Activated CD4-positive, CD25-positive, alpha-beta regulatory T cell treated with anti-CD3 and anti-CD28 coated beads, Interleukin-2, amount 50 U/mL, for 16 hours (primary cell): ENCODE measurements at places on chromosomes 11 and 22.

- no peak for DNase-seq
Observed at GRCh38 chr11:88697139-88697538, 359.6 kb upstream of the CTSC start.

DNA sequence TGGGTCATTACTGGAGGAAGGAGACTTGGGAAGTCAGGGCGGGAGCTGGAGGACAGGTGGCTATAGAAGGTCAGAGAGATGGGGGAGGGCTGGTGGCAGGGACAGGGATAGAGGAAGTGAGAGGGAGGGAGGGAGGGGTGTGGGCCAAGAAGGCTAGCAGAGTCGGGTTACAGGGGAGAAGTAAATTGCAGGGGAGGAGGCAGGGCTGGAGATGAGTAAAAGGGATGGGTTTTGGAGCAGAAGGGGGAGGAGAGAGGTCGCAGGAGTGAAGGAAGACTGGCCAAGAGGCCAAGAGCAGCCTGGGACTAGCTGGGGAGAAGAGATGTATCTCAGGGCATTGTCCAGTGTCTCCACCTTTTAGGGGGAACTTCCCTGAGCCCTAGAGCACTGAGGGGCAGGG is 33.0 kb downstream of the LRRC10B start:
- no peak for DNase-seq

DNA sequence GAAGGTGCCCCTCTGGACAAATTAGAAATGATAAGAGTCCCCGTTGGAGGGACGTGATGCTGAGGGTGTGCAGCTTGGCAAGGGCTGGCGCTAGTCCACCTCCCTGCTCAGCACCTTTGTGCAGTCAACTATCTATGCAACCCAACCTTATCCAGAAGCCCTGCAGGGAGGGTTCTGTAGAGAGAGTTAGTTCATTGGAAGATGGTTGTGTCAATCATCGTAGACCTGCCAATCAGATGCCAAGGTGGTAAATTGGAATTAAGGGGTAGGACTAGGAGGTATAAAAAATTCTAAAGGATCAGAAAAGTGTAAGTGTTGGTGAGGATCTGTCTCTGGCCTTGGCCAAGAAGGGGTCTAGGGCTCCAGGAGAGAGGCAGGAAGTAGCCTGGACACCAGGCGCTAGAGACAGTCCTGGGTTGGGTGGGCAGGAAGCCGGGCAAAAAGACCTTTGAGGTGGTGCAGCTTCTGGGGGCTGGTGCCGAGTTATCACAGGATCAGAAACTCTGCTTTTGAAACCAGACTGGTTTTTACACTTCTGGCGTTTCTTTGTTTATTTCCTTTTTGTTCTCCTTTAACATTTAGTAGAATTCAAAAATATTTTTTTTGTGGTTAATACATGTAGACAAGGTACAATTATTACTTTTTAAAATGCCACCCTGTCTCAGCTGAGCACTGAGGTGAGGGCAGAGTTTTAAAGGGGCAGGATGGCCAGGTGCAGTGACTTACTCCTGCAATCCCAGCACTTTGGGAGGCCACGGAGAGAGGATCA is 1.6 kb downstream of the C1QTNF6 start:
- peak; percentile 31 for DNase-seq

- DNase-seq: no peak
Observed at GRCh38 chr11:2770761-2771301, 71.0 kb upstream of the KCNQ1OT1 start.

DNA sequence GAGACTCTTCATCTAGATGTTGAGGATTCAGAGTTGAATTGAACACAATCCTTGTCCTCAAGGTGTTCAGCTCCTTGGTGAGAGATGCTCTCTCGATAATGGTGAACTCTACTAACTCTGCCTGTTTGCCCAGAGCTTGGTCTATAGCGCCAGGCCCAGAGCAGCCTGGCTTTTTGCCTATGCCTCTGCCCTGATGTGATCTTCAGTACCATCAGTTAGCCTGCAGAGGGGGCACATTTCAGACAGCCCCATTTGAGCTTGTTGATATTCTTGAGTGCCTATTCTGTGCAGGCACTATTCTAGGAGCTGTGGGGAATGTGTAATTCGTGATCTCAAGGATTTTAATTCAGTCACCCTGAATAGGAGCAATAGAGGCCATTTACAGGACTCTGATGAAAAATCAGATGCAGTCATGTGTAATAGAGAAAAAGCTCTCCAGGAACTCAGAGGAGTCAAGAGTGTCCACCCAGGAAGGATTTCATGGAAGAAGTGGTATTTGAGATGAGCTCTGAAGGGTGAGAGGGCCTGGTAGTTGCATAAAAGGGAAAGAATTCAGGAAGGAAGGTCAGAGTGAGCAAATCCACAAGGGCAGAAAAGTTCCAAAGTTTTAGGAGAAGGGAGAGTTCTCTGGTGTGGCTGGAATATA is 19.3 kb downstream of the GTPBP1 start:
- DNase-seq: no peak

DNA sequence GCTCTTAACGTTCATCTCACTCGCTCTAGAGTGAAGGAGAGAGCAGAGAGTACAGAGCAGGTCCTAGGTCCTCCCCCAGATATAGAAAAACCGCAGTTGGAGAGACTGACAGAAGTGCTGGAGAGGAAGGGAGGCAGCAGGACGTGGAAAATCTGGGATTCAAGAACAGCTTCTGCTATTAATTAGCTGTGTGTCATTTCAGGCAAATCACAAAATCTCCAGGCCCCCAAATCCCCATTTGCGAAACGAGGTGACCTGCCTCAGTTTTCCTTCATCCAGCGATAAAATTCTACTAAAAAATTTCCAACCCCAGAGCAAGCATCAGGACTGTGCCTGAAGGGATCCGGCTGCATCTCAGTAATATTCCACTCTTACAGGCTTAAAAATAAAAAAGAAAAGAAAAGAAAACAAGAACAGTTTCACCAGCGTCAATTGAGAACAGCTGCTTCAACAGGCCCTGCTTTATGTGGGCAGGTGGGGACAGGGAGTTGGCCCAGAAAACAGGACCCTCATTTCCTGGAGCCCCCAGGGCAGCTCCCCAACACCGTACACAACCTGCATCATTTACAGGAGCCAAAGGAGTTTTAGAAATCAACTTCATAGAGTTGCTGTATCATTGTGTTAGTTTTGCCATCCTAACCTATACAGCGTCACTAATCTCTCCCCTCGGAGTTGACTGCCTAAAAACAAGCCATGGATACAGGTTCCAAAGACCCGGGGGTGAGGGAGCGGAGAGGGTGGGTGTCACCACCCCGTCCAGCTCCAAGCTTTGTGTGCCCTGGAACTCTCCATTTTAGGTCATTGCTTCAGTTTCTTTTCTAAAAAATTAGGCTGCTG is 2.3 kb upstream of the MALAT1 start:
- DNase-seq: no peak

DNA sequence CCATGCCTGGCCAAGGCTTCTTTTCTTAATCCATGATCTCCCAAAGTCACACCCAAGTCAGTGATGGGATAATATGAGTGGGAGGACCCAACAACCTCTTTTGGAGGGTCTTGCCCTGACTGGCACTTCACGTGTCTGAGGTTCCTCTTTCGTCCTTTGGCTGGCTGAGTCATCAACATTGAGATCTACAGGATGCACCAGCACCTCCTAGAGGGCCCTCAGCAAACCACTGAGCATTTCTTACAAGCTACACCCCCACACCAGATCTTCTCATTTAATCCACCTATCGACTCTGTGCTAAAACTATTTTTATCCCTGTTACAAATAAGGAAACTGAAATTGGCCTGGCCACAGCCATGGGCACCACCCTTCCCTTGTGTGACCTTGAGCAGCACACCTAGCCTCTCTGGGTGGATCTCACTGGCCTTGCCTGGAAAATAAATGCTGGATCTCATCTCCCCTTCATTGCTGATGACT is 63.4 kb downstream of the FLI1 start:
- DNase-seq: peak; percentile 42

GRCh38 chr11:36264011-36264972 is 24.9 kb downstream of the COMMD9 start:
- no peak for DNase-seq

DNA sequence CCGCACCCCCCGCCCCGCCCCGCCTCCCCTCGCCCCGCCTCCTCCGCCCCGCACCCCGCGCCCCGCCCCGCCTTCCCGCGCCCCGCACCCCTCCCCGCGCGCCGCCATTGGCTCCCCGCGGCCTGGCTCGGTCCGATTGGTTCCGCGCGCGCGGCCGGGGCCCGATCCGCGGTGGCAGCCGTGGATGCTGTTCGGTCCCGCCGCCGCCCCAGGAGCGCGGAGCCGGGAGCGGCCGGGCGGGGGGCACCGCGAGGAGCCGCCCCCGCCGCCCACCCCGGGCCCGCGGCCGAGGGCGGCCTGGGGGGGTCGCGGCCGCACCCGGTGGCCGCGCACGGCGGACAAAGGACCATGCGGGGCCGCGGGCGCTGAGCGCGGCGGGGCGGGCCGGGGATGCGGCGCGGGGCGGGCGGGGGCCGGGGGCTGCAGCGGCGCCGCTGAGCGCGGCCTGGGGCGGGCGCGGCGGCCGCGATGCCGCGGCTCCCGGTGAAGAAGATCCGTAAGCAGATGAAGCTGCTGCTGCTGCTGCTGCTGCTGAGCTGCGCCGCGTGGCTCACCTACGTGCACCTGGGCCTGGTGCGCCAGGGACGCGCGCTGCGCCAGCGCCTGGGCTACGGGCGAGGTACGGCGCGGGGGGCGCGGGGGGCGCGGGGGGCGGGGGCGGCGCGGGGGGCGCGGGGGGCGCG is at the start of gene B4GALNT4:
TSS of gene B4GALNT4 (plus strand) at position 164 of the 683 bp plus-strand sequence. CDS start at position 469, 305 bp downstream.
- DNase-seq: no peak
